ENCODE measurements at places on chromosomes 4 and X.
A peak's percentile ranks its signal among the peaks of the same experiment; 100 is the strongest.

GRCh38 chrX:107713203-107713542, 62.4 kb downstream of the TSC22D3 start:
- no peak for DNase-seq

GRCh38 chr4:176271749-176272148, 2.7 kb upstream of the ASB5 start:
- DNase-seq, result no peak

DNA sequence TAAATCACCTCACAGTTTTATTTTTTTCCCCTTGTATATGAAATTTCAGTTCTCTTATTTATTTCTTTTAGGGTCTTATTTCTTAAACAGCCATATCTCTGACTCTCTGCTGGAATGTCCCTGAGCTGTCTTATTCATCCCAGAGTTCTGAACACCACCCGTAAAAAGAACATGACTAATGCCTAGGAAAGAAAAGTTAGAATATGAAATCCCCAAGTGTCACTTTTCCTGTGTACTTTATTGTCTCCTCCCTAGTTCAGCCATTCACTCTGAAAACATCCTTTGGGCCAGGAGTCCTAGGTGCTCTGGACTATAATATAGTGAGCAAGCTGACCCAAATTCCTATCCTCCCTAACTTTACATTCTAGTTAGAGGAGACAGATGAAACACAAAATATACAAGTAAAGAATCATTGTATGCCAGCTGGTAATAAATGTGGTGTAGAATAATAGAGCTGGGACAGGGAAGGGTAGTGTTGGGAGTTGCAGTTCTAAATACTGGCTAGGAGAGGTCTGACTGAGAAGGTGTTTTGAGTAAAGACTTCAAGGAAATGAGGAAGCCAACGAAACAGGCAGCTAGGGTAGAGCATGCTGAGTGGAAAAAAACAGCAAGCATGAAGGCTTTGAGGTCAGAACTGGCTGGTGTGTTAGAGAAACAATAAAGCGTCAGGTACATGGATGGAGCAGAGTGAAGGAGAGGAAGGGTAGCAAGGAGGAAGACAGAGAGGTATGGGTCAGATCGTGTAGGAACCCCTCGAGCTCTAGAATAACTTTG, 40.6 kb upstream of the FTHL17 start:
- DNase-seq, result no peak

- DNase-seq, result no peak
Observed at GRCh38 chr4:184668511-184669114, 19.1 kb downstream of the PRIMPOL start.

DNA sequence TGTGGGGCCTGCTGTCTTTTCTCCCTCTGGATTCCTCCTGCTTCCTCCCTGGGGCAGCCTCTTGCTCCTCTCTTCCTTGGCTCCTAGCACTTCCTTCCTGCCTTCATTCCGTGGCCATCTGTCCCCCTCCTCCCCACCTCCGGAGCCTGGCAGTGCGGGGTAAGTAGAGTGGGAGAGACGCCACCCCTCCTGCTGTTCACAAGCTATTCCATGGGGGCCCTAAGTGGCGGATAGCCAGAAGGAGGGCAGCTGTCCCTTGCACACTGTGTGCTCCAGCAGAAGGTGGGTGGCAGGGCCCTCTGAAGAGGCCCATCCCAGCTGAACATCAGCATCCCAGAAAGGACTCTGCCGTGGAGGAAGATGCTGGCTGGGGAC, 27.4 kb downstream of the CCNQ start:
- DNase-seq, result no peak

DNA sequence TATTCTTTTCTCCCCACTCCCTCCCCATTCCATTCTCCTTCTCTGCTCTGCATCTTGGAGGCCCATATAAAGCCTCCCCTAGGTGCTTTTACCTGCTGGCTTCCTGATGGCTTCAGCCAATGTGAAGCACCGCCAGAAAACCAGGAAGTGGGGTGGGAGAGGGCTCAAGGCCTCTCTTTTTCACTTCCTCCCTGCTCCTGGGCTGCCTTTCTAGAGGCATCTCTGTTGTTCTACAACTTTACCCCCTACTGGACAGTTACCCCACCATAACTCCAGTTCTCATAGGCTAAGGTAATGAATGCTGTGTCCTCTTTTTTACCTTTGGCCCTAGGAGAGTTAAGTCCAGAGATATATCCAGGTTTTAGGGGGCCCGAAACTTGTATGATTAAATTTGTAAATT, 62.4 kb upstream of the PPARGC1A start:
- no peak for DNase-seq

DNA sequence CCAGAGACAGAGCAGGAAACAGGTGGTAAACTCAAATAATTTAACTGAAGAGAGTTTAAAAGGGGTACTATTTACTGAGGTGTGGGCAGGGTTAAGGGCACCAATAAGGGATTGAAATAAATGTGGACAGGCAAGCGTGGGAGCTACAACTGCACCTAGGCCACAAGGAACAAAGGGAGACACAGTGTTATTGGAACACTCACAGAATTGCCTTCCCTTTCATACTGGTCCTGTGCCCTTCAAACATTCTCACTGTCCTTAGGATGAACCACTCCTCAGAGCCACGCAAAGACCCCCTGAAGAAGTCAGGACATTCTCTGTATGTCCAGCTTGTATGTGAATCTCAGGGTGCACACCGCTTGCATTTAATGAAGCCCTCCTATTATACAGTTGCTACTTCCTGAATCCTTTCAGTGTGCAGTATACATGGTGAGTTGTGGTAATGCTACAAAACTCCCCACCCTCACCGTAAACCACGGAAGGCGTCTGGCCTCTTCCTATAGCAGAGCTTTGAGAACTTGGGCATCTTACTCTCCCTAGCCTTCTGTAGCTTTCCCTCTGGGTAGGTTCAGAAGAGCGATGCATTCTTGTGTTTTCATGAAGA, 9.6 kb upstream of the MRPL1 start:
- DNase-seq, result peak; percentile 68

DNA sequence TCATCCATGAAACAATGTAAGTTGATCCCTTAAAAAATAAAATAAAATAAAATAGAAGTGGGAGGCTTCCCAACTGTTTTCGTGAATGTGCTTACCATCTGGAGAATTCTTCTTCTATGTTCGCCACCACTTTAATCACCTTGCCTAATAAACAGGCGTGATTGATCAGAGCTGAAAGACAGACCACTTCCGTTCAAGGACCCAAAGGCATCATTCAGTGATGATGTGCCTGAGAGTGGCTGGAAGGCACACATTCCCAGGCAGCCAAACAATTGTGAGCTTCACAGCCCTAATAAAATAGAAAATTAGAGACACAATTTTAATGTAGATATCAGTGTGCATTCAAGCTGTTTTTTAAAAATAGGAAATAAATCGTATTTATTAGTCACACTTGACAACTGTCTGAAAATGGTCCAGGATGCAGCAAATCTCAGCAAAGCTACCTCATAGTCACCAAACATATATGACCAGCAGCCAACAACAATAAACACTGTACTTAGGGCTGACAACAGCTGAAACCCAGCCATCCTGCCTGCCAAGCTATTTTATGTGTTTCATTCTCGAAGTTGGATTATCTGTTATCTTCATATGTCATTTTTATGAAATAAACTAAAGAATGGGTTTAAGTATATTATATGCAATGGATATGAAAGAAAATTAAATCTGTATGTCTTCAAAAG, 163.2 kb upstream of the FAM9B start:
- no peak for DNase-seq

DNA sequence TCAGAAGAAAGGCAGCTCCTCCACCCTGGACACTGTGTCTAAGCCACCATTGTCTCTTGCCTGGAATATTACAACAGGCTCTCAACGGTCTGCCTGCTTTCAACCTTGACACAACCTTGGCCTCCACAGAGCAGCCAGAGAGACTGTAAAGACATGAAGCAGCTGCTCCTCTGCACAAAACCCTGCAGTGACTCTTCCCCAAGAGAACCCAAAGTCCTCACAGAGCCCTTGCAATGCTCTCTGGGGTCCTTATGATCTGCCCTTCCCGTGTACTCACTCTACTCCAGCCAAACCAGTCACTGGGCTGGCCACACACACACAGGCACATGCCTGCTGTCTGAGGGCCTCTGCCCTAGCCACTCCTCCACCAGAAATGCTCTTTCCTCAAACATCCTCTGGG, 75.9 kb upstream of the CPEB2 start:
- no peak for DNase-seq

DNA sequence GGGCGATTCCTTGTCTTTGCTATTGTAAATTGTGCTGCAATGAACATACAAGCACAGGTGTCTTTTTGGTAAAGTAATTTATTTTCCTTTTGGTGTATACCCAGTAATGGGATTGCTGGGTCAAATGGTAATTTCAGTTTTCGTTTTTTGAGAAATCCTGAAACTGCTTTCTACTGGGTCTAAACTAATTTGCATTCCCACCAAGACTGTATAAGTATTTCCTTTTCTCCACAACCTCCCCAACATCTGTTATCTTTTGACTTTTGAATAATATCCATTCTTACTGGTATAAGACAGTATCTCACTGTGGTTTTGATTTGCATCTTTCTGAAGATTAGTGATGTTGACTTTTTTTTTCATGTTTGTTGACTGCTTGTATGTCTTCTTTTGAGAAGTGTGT, 2506.0 kb downstream of the PCDH7 start:
- DNase-seq, result no peak
